ENCODE measurements at places on chromosomes 11 and 22. TPM values are rescaled to one million over a fixed set of nuclear protein-coding genes. Genes with fewer than 3 reads are reported as not detected.

Gene PLAAT2
- 3.4 TPM for polyA plus RNA-seq

DNA sequence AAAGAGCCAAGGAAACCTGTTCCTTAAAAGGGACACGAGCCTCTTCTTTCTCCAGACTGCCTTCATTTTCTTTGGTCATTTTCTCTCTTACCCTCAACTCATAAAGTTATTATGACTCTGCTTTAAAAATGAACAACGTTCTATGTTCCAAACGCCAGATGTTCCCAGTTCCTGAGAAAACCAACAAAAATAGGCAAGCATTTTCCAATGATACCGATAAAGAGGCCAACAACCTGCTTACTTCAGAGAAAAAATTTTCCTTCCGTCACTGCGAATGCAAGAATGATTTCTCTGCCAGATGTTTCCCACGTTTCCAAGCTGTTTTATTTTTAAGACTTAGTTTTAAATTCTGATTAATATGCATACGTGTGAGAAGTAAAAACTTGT lies 315 bp upstream of the TRPC6 start:
- H3K27ac ChIP-seq: no peak overlapping the region
- H3K27me3 ChIP-seq: peaks cover 14% of the 10 kb centered on the region

GRCh38 chr11:121807051-121807450 lies 309.0 kb downstream of the BLID start:
- no peaks in the 10 kb centered on the region for H3K27me3 ChIP-seq
- no peak for DNase-seq
- H3K36me3 ChIP-seq: no peaks in the 10 kb centered on the region
- no peaks in the 10 kb centered on the region for H3K4me1 ChIP-seq

- H3K27ac ChIP-seq: peak overlapping the region; percentile 64
- no peaks in the 10 kb centered on the region for H3K27me3 ChIP-seq
- DNase-seq: no peak
- H3K4me3 ChIP-seq: no peak overlapping the region
- H3K4me1 ChIP-seq: peaks cover 29% of the 10 kb centered on the region
Measured at GRCh38 chr11:96246718-96247552, 96.1 kb downstream of the MAML2 start.

Data from B cell (primary cell).